CD4-positive, alpha-beta T cell treated with Interleukin-15 for 4 hours (primary cell): ENCODE measurements at places on chromosomes 13 and 19.

DNA sequence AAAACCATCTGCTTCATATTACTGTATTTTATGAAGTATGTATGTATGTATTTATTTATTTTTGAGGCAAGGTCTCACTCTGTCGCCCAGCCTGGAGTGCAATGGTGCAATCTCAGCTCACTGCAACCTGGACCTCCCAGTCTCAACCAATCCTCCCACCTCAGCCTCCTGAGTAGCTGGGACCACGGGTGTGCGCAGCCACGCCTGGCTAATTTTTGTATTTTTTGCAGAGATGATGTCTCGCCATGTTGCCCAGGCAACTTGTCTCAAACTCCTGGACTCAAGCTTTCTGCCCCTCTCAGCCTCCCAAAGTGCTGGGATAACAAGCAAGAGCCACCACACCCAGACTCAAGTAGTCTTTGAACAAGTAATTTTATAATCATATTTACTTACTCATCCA, 5.5 kb downstream of the KATNAL1 start:
- DNase-seq = no peak

DNA sequence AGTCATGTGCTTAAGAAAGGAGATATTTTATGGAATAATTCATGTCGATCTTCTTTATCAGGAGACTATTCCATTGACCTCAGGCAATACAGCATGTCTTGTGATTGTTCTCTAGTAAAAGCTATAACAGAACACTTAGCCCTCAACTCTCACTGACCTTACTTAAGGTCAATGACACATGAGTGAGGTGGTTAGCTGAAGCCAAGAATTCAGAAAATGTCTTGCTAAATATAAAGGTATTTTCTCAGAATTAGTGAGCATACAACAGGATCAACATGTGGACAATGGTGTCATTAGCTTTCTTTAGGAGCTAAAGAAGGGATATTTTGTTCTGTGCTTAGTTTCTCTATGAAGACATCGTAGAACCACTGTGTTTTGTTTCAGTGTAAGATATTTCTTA, 1730.4 kb upstream of the SLC10A2 start:
- DNase-seq = no peak

DNA sequence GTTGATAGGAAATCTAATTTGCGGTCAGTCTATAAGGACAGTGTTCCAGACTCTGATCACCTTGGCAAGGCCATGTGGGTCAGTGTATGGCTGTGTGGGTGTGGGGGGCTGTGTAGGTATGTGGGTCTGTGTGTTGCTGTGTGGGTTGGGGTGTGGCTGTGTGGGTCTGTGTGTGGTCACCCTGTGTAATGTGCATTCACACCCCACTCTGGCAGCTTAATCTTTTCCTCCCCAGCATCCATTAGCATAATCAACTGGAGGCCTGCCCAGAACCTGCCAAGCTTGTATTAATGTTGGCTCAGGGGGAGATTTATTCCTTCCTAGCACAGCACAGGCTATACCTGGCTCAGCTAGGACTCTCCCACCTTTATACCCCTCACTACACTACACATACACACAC, 203.2 kb downstream of the TUBA3C start:
- no peak for DNase-seq

GRCh38 chr13:40306817-40307216, 359.6 kb downstream of the FOXO1 start:
- no peak for DNase-seq

- DNase-seq = no peak
These were observed 66.7 kb downstream of the SUCLA2 start for GRCh38 chr13:47934371-47934770.

DNA sequence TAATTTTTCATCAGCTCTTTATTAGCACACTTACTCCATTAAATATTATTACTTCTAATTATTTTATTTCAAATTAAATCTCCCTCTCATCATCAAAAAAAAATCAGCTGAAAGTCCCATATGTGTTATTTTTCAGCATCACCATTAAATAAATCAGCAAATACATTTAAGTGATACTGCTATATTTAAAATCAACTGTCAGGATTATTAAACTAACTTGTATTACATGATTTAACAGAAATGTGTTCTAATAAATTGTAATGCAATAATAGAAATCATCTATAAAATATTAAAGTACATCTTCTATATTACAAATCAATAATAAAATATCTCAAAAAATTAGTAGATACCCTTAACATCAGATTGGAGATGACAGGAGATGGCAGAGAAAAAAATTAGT, 538.6 kb upstream of the MIR17HG start:
- no peak for DNase-seq

- DNase-seq = no peak
These were observed 15.8 kb downstream of the GATAD2A start for GRCh38 chr19:19421299-19421696.
